ENCODE measurements at places on chromosomes 13 and 19.
A peak's percentile ranks its signal among the peaks of the same experiment; 100 is the strongest.

DNA sequence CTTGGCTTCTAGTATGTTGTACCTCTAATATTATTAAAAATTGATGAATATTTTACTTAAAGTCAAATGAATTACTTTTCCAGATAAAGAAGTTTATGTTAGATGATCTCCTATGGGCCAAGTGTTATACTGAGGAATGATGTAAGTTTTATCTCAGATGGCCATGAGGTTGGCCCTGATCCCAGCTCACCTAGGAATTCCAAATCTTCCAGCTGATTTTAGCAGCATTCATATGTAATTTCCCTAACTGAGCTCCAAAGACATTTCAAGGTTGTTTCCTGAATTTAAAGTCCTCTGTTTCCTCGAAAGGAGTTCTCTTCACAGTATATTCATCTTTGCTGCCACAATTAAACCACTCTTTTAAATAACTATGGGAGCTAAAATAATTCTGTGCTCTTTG is 1670.4 kb upstream of the SPRY2 start:
- DNase-seq: no peak

- DNase-seq: no peak
Measured at GRCh38 chr19:54916822-54917221, 10.9 kb downstream of the NCR1 start.

DNA sequence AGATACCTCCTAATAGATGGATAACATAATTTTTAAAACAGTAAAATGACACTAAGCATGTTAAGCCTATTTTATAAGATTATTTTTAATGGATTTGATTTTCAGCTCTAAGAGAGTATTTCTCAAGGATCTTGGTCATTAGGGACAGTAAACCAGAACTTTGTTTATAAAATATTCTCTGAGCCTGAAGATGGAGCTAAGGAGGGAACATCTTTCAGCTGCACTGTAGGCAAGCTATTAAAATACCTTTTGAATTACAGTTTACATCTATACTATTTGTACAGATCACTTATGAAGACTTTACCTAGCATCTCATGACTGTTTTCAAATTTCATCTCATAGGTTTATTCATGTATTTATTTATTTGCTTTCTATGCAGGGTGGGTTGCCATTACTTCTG is 345.3 kb downstream of the MYO16 start:
- DNase-seq: no peak

DNA sequence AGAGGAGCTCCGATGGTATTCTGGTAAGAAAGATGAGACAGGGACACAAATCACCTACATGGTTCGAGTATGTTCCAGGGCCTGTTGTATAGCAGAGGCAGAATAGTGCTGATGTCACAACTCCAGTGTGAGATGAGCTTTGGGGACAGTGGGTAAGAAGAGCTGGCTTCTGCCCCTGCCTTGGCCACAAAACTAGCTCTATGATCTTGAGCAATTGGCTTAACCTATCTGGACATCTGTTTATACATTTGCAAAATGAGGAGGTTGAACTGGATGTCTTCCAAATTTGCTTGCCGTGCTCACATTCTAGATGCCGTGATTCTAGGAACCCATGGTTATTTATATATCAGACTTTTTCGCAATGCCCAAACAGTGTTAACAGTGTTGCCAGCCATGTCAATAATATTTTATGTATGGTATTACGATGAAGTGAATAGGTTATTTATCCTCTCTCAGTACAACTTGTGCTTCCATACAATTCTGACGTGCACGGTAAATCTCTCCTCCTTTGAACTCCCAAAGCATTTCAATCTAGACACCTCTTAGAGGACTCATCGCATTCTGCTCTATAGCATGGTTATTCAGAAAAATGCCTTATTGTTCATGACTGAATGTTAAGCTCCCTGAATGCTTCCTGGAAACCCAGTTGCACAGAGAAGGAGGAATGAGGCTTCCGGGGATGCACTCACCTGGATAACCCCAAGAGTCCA is 316.0 kb downstream of the FOXO1 start:
- DNase-seq: no peak

- no peak for DNase-seq
Measured at GRCh38 chr19:13417054-13417453, 89.2 kb downstream of the CACNA1A start.

DNA sequence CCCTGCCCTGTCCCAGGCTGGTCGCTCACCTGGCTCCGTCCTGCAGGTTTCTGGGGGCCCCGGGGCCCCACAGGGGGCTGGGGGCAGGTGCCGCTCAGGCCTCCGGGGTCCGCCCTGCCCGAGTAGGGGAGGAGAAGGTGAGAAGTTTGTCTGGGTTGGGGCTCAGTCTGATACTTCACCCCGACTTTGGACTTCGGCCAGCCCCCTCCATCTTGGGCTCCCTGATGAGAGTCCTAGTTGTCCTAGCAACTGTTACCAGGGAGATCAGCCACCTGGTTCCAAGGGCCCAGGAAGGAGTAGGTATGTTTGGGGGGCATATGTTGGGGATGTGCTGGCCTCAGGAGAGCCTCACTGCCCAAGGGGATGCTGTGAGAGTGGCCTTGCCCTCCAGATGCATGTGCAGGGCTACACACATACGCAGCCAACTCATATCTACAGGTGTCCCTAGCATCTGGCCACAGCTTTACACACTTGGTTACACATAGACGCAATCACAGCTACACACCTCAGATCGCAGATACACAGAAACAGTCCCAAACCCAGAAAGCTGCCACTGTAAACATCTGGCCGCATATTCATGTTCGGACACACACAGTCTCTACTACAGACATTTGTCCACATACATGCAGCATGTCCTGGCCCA is 3.4 kb downstream of the NUMBL start:
- DNase-seq: no peak

GRCh38 chr19:5181329-5181728 is 159.3 kb downstream of the PTPRS start:
- no peak for DNase-seq

DNA sequence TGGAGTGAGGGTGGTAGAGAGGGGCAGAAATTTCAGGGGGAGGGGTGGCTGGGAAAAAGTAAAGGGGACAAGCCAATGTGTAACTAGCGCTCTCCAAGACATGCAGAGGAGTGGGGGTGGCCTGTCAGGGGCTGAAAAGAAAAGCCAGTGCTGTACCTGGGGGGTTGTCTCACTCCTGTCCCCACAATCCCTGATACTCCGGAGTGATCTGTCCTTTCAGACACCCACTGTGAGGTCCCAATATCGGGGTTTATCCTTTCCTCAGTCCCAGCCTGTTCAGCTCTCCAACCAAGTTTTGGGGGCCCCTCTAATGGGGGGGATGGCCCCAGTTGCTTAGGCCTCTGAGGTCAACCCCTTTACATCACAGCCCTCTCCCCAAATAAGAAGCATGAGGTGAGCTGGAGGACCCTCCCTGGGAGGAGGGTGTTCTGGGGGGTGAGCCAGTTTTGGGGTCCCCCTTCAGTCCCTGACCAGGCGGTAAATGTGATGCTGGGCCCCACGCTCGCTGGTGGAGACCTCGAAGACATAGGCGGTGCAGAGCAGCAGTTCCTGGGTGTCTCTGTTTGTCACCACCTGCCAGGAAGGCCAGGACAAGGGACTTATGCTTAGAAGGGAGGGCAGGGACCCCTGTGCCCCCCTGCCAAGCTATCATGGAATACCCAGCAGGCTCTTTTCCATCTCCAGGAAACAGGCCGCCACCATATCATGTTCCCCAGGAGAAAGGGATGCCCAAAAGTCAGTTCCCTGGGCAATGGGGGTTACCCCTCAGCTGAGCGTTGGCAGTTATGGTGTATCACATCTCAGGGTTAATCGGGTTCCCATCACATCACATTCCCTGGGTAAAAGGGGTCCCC is 5.9 kb downstream of the CD37 start:
- no peak for DNase-seq

DNA sequence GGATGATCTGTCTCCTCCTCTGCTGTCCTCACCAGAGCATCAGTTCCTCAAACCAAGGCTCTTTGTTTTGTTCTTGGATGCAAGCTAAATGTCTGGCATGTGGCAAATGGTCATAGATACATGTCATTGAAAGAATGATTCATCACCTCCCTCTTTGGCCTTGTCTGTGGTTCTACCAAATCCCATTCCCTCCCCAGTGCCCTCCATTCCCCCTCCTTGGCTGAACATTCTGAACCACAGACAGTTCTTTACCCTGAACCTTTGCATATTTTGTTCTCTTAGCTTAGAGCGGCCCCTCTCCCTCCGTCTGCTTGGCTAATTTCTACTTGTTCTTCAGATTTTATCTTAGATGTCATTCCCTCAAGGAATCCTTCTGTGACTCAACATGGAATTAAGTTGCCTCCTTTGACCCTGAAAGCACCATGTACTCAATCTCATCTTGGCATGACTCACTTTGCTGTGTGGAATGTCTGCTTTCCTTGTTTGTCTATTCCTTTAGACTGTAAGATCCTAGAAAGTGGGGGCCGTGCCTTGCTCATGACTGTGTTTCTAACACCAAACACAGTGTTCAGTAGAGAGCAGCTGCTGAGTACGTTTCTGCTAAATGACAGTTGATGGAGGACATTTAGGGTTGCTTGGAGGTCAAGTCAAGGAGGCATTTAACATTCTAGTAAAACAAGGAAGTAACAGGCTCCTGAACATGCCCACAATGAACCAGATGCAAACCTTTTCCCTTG is 8.1 kb downstream of the ALOX5AP start:
- no peak for DNase-seq

DNA sequence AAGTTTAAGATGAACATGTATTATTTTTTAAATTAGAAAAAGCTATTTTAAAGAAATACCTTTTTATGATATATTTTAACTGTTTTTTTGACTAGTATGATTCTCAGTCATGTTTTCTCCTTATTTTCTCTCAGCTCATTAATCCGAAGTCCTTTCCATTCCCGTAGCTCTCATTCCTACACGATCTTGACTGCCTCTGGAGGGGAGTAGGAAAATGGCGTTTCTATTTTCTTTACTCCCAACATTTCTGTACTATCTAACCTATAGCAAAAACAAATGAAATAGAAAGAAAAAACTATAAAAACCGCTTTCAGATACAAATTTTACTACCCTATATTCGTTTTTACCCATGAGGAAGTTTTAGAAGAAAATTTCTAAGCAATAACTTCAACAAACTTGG is 343.8 kb downstream of the RBM26 start:
- no peak for DNase-seq

DNA sequence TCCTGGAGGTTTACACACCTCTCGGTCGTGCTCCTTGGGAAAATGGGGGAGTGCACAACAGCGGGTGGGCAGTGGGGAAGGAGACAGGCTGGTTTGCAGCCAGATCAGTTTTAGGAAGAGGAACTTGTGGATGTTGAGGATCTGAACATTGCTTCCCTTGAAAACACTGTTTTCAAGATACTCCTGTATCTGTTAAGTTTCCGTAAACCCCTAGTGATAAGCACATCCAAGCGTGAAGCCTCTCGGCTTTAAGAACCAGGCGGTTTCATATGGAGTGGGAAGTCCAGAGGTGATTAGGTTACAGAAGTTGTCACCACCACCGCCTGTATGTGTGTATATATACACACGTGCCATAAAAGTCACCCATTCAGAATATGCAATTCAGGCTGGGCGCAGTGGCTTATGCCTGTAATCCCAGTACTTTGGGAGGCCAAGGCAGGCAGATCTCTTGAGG is 47.4 kb downstream of the SIPA1L3 start:
- DNase-seq: no peak

DNA sequence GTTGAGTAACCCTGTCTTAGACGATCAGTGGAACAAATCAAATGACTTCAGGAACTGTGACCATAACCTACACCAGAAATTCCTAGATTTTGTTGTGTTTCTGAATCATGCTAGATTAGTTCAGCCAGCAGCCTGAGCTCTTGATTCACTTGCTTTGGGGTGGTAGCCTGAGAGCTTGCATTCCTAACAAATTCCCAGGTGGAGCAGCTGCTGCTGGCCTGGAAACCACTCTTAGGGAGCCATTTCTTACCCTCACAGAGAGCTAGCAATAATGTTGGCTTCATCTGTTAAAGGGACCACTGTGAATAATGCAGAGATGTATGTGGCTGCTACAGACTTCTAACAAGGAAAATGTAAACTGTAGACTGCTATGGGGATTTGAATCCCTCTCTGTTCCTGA is 388.1 kb upstream of the PRR20A start:
- no peak for DNase-seq

- no peak for DNase-seq
Measured at GRCh38 chr13:91058066-91058465, 289.4 kb upstream of the MIR17HG start.

GRCh38 chr19:8673276-8673891 is 25.2 kb downstream of the ACTL9 start:
- no peak for DNase-seq

GRCh38 chr13:28728642-28729041 is 9.9 kb upstream of the SLC46A3 start:
- no peak for DNase-seq

- DNase-seq: no peak
Measured at GRCh38 chr13:21674490-21675009, 3.7 kb downstream of the FGF9 start.

DNA sequence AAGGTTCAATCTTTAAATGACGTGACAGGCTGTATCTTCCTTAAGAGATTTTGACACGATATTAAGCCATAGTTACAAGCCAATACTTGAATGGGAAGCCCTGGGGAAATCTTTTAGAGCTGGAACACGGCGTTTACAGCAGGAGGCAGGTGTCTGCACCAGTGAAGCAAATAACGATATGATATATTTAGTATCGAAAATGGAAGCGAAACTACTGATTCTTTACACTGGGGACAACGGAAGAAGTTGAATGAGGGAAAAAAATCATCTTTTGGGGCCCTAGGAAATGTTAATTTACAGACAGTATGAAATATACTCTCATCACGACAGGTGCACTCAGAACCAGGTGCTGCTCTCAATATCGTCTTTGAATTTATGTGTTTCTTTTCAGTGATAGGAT is 793.9 kb upstream of the PCDH20 start:
- DNase-seq: no peak

DNA sequence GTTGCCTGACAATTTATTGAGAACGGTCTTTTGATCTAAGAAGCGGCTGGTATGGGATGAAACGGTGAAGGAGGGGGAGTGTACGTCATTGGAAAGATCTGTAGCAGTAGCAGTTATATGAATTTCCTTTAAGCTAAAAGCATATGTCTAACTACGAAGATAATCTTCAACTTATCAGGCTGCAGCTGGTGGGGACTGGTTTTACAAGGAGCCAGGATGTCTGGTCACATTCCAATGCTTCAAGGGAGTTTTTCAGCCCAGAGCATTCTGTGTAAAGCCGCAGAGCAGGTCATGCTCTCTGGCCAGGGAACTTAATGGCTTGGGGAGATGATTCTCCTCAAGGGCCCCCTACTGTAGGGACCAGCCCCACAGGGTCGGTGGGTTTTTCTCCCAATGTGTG is 29.2 kb downstream of the CLEC4M start:
- DNase-seq: no peak

GRCh38 chr19:32336259-32337083 is 8.9 kb upstream of the ZNF507 start:
- DNase-seq: no peak

GRCh38 chr19:28051047-28051446 is 1161.9 kb downstream of the UQCRFS1 start:
- DNase-seq: no peak

DNA sequence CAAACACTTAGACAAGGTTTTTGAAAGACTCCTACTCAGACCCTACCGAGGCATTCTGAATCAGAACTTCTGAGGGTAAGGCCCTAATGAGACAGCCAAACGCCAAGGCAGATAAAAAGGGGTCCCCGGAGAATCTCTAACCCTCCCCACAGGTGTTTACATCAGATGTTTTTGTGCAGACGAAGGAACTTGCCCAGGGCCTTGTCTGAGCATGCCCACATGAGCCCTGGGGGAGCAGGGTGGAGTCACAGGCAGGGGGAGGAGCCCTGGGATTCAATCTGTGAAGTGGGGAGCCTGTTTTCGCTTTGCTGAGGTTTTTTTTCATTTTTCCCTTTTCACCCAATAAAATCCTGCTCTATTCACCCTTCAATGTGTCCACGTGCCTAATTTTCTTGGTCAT is 61.6 kb upstream of the MED4 start:
- DNase-seq: peak; percentile 55
